ENCODE measurements at places on chromosomes 2 and 18.

- peak; percentile 4 for DNase-seq
Measured at GRCh38 chr2:61853086-61853846, 594 bp downstream of the FAM161A start.

DNA sequence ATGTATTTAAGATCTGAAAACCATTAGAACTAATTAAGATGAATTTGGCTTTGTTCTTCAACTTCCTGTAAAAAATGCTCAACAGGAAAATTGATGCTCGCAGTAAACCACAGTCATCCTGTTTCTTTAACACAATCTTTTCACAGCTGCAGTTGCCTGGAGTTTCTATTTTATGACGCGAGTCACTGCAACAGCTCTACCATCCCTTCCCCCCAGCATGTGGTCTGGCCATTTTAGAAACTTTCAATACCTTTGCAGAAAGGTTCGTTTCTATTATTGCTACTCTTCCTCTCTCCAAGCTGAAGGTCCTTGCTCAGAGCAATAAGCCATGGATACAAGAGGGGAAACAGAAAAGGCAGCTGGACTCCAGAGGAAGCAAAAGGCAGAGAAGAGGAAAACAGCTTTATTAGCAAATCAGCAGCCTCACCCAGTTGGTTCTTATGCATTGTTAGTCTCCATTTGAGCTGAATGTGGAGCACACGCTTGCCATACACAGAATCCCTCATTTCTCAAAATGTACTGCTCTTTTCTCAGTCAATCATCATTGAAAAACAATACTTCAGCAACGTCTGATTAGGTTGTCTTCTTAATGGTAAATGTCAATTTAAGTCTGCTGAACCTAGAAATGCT lies 3.9 kb downstream of the WIPF1 start:
- peak; percentile 94 for DNase-seq

GRCh38 chr18:26183395-26184112 lies 42.7 kb upstream of the TAF4B start:
- DNase-seq: no peak

GRCh38 chr18:59420244-59420643 lies 61.2 kb upstream of the LMAN1 start:
- DNase-seq: no peak

GRCh38 chr2:207200136-207200535 lies 34.4 kb upstream of the KLF7 start:
- DNase-seq: no peak

DNA sequence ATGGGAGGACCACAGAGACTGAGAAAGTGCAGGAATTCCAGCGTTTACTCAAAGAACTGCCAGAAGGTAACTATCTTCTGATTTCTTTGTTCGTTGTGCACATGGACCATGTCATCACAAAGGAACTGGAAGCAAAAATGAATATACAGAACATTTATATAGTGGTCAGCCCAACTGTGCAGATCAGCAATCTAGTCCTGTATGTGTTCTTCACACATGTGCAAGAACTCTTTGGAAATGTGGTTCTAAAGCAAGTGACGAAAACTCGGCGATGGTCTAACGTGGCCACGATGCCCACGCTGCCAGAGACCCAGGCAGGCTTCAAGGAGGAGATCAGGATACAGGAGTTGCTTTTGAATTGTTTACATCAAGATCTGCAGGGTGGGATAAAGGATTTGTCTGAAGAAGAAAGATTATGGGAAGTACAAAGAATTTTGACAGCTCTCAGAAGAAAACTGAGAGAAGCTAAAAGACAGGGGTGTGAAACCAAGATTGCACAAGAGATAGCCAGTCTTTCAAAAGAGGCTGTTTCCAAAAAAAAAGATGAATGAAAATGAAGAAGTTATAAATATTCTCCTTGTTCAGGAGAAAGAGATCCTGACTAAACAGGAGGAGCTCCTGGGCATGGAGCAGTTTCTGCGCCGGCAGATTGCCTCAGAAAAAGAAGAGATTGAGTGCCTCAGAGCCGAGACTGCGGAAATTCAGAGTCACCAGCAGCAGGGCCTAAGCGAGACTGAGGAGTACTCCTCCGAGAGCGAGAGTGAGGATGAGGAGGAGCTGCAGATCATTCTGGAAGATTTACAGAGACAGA lies 8.3 kb upstream of the CHST10 start:
- no peak for DNase-seq

- DNase-seq: no peak
Measured at GRCh38 chr18:33937270-33937816, 287.4 kb downstream of the NOL4 start.

GRCh38 chr2:163594497-163594896 lies 141.3 kb downstream of the FIGN start:
- DNase-seq: no peak

GRCh38 chr2:7102826-7103225 lies 185.6 kb downstream of the RNF144A start:
- no peak for DNase-seq

DNA sequence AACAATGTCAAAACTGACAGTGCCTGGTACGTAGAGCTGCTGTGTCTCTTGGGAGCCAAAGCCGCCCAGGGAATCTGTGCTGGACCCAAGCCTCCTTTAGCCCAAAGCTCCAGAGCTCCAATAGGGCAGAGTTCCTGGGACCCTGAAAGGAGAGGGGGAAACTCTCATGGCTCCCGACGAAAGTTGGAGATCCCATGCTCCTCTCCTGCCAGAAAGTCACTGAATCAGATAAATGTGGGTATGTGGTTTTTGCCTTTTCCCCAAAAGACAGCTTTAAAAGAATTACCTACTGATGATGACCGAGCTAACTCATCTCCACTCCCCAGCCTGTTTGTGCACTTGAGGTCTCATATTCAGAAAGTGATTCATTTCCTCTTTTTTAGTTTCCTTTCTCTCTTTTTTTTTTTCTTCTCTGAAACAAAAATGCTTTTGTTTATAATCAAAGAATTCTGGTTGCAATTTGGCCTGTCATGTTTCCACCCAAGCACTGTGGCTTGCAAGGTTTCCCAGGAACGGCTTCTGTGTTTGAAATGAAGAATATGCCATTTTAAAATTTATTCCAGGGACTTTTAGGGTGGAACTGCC lies 14.1 kb upstream of the PMAIP1 start:
- DNase-seq: peak; percentile 89
